ENCODE measurements at places on chromosomes 7 and 10. TPM values are rescaled to one million over a fixed set of nuclear protein-coding genes. Genes with fewer than 3 reads are reported as not detected.

GRCh38 chr7:102098986-102099385, 187.7 kb upstream of the SH2B2 start:
- H3K4me1 ChIP-seq, result no peaks in the 10 kb centered on the region
- DNase-seq, result no peak
- no peak overlapping the region for H3K27ac ChIP-seq

GRCh38 chr10:94013331-94013760, 19.6 kb downstream of the PLCE1 start:
- H3K36me3 ChIP-seq, result no peaks in the 10 kb centered on the region
- no peak overlapping the region for H3K4me3 ChIP-seq
- no peaks in the 10 kb centered on the region for H3K27me3 ChIP-seq

DNA sequence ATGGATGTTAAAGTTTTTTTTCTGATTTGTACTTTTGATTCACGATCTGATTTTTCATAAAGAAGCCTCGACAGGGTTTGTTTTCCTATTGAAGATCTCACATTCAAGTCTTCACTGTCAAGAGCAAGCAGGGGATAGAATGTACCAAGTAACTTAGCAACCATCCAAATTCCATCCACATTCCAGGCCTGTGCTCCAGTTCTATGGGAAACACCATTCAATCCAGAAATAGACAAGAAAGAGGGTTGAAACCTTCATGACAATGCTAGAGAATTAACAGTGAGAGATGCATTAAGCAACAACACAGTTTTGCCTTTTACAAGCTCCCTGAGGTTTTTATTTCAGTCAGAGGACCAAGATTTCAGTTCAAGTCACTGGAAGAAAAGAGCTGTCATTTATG, 300.2 kb downstream of the NEBL start:
- H3K27me3 ChIP-seq, result no peaks in the 10 kb centered on the region
- H3K4me1 ChIP-seq, result no peaks in the 10 kb centered on the region
- H3K27ac ChIP-seq, result no peak overlapping the region

GRCh38 chr7:25494896-25495295, 266.6 kb upstream of the NPVF start:
- no peak overlapping the region for H3K27ac ChIP-seq
- H3K4me1 ChIP-seq, result no peaks in the 10 kb centered on the region
- no peak for DNase-seq
- H3K36me3 ChIP-seq, result no peaks in the 10 kb centered on the region

GRCh38 chr7:137626469-137627067, 220.2 kb downstream of the DGKI start:
- no peaks in the 10 kb centered on the region for H3K4me1 ChIP-seq
- no peak overlapping the region for H3K27ac ChIP-seq
- H3K36me3 ChIP-seq, result no peaks in the 10 kb centered on the region
- peaks cover 1% of the 10 kb centered on the region for H3K27me3 ChIP-seq

- DNase-seq, result no peak
- no peak overlapping the region for H3K27ac ChIP-seq
- H3K4me1 ChIP-seq, result no peaks in the 10 kb centered on the region
- H3K36me3 ChIP-seq, result no peaks in the 10 kb centered on the region
Measured at GRCh38 chr7:53426145-53426750, 390.8 kb downstream of the POM121L12 start.

GRCh38 chr7:2726316-2727018, 38.5 kb downstream of the AMZ1 start:
- no peak overlapping the region for H3K4me3 ChIP-seq
- H3K27me3 ChIP-seq, result no peaks in the 10 kb centered on the region
- H3K36me3 ChIP-seq, result peaks cover 20% of the 10 kb centered on the region
- no peak overlapping the region for H3K27ac ChIP-seq

GRCh38 chr7:101984133-101984879, 166.9 kb downstream of the CUX1 start:
- H3K36me3 ChIP-seq, result no peaks in the 10 kb centered on the region
- DNase-seq, result no peak
- no peaks in the 10 kb centered on the region for H3K27me3 ChIP-seq
- H3K4me3 ChIP-seq, result no peak overlapping the region
- H3K4me1 ChIP-seq, result no peaks in the 10 kb centered on the region

Gene MNX1
- not detected for total RNA-seq

Gene PDGFA
- total RNA-seq, result 68.1 TPM

Data from endothelial cell of umbilical vein (primary cell).